Natural killer cell treated with Interleukin-12 subunit alpha and Interleukin-12 subunit beta and Interleukin-15 and Interleukin-18, amount 100 ng/mL, for 72 hours (primary cell): ENCODE measurements at places on chromosomes 11 and 22. TPM values are rescaled to one million over a fixed set of nuclear protein-coding genes. Genes with fewer than 3 reads are reported as not detected.

- DNase-seq = no peak
Measured at GRCh38 chr11:128860571-128861361, 6.3 kb downstream of the KCNJ1 start.

DNA sequence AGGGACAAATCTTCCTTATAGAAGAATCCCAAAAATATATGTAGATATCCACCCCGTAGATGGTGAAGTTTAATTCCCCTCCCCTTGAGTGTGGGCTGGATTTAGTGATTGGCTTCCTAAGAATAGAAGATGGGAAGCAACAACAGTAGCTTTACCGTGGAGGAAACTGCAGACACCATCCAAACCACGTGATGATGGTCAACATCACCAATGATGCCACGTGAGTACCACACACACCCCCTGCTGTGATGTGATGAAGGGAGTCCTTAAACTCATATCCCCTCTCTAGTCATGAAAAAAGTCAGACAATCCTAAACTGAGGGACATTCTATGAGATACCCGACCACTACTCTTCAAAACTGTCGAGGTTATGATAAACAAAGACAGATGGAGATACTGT, 76.4 kb upstream of the SLC22A12 start:
- DNase-seq = no peak

- no peak for DNase-seq
Measured at GRCh38 chr22:30238136-30238535, 8.4 kb downstream of the LIF start.

DNA sequence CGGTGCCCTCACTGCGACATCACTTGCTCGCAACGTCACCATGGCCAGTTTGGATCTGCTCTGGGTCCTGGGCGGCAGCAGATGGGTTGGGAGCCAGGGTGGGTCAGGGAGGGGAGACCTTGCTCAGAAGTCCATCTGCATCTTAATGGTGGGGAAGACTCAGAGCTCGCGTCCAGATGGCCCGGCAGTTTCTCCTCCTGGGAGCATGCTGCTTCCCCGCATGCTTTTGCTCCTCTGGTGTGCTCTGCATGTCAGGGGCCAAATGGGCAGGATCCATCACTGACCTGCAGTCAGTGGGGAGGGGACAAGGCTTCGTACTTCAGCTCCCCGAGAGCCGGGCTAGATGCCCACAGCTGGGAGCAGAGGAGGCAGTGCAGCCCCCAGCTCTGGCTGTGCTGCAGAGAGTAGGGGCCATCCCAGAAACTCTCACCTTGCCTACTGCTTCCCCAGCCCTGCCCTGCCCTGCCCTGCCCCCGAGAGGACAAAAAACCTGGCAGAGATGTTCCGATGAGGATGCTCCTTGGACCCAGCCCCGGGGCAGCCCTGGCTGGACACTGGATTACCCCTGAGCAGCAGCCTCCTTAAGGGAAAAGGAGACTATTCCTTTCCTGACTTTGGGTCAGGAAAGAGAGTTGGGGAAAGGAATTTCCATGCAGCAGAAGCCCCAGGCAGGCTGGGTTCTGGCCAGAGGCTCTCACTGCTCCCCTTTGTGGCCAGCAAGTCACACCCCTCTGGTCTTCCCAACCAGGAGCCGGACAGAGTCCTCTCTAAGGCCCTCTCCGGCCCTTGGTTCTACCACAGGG, 149.9 kb downstream of the PKNOX2 start:
- peak; percentile 48 for DNase-seq

GRCh38 chr22:48942698-48943566, 884.7 kb downstream of the BRD1 start:
- DNase-seq = no peak

Gene C11orf87
- not detected for total RNA-seq

GRCh38 chr22:43828725-43828997, 16.6 kb upstream of the EFCAB6 start:
- DNase-seq = no peak

DNA sequence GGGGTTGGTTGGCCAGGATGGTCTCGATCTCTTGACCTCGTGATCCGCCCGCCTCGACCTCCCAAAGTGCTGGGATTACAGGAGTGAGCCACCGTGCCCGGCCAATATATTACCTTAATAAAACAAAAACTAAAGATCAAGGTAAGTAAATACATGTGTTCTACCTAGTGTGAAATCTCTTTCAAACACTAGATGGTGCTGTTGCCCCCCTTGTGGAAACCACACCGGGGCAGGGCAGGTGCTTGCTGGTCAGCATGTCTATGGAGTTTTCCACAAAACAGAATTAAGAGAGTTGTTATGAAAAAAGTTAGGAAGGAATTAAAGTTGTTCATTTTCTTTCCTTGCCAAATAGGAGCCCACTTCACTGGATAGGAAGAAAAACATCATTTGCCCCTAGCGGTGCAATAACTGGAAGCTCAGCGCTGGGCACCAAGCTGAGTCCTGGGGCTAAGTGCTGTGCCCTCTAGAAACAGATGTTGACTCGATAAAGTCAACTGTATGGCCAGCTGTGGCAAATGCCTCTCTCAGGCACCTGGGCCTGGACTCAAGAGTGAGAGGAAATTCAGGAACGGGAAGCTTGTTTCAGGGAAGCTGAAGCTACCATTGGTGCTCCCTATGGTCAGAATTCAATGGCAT, 6.3 kb upstream of the KCNJ5 start:
- DNase-seq = no peak

- DNase-seq = no peak
Measured at GRCh38 chr22:42549331-42550060, 4.3 kb upstream of the SERHL2 start.

Gene UBQLNL
- total RNA-seq = 0.17 TPM

Gene NPAS4
- total RNA-seq = not detected
